ENCODE measurements at places on chromosomes 2 and 18.

- DNase-seq: peak; percentile 45
Measured at GRCh38 chr18:75478996-75479880, 51.7 kb upstream of the SMIM21 start.

GRCh38 chr2:2134037-2134436 lies 197.0 kb downstream of the MYT1L start:
- DNase-seq: no peak

GRCh38 chr2:151649966-151650365 lies 84.3 kb downstream of the NEB start:
- no peak for DNase-seq

- DNase-seq: no peak
Measured at GRCh38 chr2:46699934-46700256, 215.7 kb downstream of the MCFD2 start.

DNA sequence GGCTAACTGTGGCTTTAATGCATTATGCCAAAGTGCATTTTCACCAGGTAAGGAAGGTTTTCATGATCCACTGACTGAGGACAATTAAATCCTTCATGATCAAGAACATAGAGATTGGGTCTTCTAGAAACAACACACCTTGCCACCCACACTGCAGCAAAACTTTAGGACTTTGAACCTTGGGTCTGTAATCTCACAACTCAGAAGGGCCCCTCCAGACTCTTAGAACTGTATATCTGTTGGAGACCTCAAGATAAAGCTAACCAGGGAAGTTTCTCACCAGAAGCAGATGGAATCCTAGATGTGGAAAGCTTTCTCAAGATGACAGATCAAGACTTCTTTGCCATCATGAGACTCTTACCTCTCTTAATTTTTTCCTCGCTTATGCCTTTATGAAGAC lies 42.5 kb upstream of the MAT2A start:
- DNase-seq: no peak

DNA sequence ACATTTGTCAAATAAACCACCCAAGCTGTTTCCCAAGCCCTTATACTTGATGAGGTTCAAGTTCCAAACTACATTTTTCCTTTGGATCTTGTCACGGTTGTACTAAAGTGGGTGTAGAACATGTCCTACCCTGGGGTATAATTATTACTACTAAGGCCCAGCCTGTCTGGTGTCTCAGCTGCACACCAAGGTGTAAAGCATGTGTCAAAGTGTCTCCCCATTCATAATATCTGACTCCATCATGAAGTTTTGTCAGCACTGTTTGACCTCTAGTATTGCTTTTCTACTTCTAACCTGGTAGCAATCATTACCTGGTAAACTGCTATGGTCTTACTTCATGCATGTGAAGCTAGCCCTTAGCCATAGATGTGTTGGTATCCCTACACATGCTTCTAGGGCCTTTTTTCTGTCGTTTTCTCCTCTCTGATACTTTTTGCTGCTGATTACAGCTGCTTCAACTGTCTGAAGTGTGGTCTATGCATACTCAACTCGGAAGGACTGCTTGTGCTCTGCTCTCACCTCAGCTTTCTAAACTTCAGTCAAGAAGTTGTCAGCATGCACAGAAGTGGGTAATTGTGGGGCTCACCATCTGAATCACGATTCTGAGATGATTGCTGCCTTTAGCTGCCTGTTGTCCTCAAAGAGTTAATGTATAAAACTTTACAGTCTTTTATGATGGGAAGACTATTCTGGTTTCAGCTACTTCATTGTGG lies 445.7 kb upstream of the TRIB2 start:
- no peak for DNase-seq

DNA sequence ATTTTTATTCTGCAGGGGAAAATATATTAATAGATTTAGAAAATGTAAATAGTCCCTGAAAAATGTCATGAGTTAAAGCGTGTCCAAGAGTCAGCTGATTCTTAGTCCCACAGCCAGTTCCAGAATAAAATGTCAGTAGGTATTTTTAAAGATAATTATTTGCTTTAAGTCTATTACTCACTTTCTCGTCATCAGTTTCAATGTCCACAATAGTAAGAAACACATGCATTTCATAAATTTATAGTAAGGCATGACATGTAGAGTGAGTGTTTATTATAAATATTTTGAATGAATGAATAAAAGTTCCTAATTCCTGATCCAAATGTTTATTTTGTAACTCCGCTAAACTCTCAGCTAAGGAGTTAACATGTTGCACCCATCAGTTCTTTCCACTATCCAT lies 1044.0 kb upstream of the PIK3C3 start:
- no peak for DNase-seq

DNA sequence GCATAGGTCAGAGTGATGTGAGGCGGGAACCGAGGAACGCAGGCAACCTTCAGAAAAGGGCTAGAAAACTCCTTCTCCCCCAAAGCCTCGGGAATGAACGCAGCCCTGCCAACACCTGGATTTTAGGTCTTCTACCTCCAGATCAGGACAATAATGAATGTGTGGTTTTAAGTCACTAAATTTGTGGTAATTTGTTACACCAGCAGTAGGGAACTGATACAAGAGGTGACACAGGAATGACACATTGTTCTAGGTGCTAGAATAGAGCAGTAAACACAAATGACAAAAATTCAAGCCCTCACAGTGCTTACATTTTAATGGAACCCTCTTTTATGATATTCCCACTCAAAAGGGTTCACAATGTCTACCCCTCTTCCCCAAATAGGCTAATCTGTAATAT lies 39.2 kb upstream of the EML4 start:
- no peak for DNase-seq

DNA sequence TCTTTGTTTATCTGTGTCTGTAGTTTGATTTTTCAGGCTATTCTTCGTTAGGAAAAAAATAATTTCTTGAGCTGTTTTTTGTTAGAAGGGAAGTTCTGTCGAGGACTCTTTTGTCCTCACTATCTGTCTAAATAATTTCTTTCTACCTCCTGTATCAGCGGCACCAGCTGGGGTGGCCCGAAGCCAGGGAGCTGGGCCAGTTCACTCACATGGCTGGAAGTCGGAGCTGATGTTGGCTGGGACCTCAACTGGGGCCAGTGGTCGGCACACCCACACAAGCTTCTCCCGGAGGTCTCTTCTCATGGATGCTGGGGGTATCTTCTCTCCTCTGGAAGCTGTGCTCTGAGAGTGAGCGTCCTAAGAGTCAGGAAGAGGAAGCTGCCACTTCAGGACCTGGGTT lies 8.0 kb upstream of the PDIA6 start:
- DNase-seq: no peak

GRCh38 chr2:172279813-172280212 lies 147.6 kb upstream of the ITGA6 start:
- no peak for DNase-seq

- DNase-seq: no peak
Measured at GRCh38 chr2:28654663-28655320, 96.8 kb upstream of the PPP1CB start.

- peak; percentile 79 for DNase-seq
Measured at GRCh38 chr2:96509114-96509846, 4.1 kb upstream of the NEURL3 start.

GRCh38 chr2:20425371-20425881 lies 21.4 kb upstream of the RHOB start:
- no peak for DNase-seq

DNA sequence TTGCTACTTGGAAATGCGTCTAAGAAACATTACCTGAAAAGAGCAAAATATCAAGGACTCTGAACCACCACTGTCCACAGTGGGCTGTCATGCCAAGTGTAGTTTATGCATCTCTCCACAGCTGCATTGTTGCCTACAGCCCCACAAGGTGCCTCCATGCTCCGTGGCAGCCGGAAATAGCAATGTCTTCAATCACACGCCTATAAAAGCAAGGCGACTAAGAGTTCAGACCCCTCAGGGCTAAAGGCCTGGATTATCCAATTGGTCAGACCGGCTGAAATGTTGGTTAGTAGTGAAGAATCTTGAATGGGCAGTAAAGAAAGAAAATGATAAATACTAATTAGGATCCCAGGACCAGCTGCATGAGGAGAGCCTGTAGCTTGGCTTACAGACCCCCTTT lies 114.0 kb upstream of the SLC35G4 start:
- DNase-seq: no peak

GRCh38 chr2:111209045-111209514 lies 88.4 kb downstream of the BCL2L11 start:
- no peak for DNase-seq

DNA sequence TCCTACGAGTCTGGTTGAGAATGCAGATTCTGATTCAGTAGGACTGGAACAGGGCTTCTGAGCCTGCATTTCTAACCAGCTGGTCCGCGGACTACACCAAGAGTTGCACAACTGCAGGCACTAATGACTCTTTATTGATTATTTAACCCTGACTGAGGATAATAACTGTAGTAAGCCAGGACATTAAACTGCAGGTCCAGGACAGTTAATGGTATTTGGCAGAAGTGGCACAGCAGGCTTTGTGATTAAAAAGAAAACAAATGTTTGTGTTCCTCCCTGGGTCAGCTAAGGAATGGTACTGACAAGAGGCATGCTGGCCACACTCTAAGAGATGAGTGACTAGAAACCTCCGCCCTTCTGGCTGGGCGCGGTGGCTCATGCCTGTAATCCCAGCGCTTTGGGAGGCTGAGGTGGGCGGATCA lies 59.4 kb downstream of the ALPK2 start:
- no peak for DNase-seq

DNA sequence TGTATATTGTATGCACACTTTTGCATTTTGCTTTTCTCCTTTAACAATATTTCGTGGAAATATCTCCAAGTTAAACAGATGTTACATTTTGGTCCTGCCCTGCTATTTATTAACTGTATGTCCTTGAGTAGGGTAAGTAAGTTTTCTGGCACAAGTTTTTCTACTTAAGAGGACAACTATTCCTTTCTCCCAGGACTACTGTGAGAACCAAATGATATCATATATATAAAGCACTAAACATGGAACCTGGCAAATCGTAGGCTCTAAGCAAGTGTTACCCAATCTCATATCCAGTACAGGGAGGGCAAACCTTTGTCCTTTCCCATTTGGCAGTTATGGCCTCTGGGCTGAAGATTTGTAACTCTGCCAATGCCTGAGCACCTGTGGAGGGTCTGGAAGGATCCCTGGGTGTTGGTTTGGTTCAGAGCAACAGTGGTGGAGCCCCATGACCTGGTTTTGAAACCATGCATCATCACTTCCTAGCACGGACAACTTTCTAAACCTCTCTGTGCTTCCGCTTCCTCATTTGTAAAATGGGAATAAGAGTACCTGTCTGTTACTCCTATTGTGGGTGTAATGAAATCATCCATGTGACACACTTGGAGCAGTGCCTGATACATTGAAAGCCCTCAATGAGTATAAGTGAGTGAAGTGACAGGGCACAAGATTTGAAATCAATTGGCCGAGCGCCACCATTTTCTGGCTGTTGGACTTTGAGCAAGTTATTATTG lies 28.3 kb upstream of the ICOS start:
- no peak for DNase-seq

- no peak for DNase-seq
Measured at GRCh38 chr2:39975476-39976020, 196.5 kb upstream of the THUMPD2 start.

GRCh38 chr18:51614967-51615571 lies 417.6 kb upstream of the MEX3C start:
- DNase-seq: no peak

GRCh38 chr2:84115173-84115857 lies 343.8 kb downstream of the SUCLG1 start:
- no peak for DNase-seq

DNA sequence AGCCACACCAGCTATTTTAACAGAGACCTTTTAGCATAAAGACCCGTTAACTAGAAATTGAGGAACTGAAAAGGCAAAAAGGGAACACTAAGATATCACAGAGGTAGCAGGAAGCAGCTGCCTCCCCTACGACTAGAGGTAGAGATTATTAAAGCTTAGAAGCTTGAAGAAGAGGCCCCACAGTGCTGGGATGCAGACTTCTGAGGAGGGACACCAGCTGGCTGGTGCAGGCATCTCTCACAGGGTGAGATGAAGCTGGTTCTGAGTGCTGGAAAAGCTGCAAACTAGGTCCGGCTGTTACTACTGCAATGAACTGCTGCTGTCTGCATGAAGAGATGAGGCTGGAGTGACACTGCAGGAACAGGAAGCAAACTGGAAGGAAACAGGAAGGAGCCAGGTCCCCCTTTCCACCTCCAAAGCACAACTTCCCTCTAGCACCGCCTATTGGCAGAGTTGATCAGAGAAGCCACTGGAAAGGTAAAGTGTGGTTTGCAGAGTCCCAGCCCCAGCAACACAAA lies 61.2 kb upstream of the MRPS9 start:
- DNase-seq: no peak

DNA sequence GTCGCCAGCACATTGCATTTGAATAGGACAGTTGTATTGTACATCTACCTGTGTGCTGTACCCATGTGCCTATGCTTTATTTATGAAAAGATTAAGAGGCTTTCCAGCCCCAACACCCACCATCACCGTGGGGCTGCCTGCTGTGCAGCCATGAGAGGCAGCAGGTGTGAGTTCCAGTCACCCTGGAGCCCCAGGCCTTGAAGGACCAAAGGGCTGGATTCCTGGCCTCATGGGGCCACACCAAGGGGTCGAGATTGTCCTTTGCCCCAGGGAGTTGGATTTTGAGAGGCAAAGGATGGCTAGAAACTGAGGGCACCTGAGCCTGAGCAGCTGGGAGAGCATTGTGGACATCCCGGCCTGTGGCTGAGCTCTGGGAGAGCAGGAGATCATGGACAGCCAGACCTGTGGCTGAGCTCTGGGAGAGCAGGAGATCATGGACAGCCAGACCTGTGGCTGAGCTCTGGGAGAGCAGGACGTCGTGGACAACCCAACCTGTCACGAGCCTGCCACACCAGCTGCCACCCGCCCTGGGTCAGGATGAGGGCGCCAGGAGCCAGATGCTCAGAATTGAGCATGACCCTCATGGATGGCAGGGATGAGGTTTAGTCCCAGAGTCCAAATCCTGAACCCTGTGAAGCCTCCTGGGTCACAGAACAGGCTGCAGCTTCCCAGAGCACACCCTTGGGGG lies 182.5 kb upstream of the RAB6C start:
- no peak for DNase-seq

- DNase-seq: no peak
Measured at GRCh38 chr2:54683596-54683995, 39.9 kb upstream of the EML6 start.

DNA sequence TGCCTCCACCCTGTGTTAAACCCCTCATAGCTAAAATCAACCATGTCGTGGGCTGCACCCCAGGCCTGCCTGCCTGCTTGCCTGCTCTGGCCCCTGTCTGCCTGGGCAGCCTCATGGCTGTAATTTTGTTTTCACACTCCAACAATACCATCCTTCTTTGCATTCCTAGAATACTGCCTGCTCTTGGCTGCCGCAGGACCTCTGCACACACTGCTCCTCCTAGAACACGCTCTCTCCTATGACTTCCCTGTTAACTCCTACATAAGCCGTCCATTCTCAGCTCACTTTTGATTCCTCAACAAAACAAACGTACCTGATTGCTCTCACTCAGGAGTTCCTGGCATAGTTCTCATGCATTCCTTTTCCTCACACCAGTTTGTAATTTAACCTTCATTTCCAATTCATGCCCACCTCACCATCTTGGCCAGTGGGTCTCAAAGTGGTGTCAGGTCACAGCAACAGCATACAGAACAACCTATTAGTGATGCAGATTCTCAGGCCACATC lies 2.5 kb downstream of the UXS1 start:
- DNase-seq: no peak

GRCh38 chr2:170822290-170823087 lies 5.8 kb downstream of the GAD1 start:
- DNase-seq: peak; percentile 57

- no peak for DNase-seq
Measured at GRCh38 chr2:120539937-120540718, 194.2 kb downstream of the INHBB start.

GRCh38 chr18:9860682-9861081 lies 25.1 kb upstream of the TXNDC2 start:
- DNase-seq: no peak

Measured in right kidney (tissue), 9 donors.